Esophagus squamous epithelium (tissue), 5 donors: ENCODE measurements at places on chromosomes 2 and 18. TPM values are rescaled to one million over a fixed set of nuclear protein-coding genes. Genes with fewer than 3 reads are reported as not detected.

RNMT gene
- 8.8 TPM for total RNA-seq

IRS1 gene
- total RNA-seq = 12.1 TPM

- no peak for DNase-seq
- H3K27me3 ChIP-seq = no peaks in the 10 kb centered on the region
- H3K36me3 ChIP-seq = no peaks in the 10 kb centered on the region
- no peak overlapping the region for H3K4me3 ChIP-seq
These were observed 75.4 kb downstream of the CSRNP3 start for GRCh38 chr2:165544897-165545296.

IL36A gene
- total RNA-seq = 54.9 TPM

DNA sequence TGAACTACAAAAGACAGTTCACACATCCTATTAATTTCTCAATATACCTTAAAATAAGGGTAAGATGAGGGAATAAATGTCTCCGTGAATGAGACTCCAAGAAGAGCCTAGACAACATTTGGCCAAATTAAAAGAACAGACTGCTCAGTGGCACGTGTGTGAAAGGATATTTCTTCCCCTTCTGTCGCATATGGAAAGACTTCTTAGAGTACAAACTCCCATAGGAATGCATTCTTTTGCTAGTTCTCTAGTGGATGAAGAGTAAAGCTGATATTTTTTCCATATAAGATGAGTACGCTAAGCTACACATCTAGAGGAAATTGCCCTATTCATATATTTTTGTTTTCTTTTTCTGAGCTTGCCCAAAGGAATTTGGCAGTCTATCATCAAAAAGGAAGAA lies 710.0 kb upstream of the ID2 start:
- no peaks in the 10 kb centered on the region for H3K4me1 ChIP-seq
- no peaks in the 10 kb centered on the region for H3K36me3 ChIP-seq
- no peak overlapping the region for H3K27ac ChIP-seq
- no peaks in the 10 kb centered on the region for H3K27me3 ChIP-seq
- no peak overlapping the region for H3K4me3 ChIP-seq

DNA sequence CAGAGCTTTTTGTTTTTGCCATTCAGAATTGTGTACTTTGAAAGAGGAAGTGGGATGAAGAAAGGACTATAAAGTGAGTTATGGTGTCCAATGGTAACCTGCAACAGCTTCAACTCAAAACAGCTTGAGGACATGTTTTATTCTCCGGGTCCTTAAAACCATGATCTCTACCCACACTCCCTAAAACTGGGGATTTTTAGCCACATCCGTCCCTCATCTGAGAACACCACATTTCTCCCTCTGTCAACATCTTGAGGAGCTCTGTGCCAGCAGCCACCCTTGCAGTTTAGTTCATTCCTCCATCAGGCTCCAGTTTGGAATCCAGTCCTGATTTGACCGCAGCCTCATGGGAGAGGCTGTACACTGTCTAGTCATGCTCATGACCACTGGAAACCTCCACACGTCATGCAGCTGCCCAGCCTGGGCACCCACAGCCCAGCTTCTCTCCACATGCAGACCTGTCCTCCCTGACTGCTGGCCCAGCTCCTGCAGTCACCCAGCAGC lies 62.6 kb downstream of the C18orf63 start:
- H3K4me3 ChIP-seq = no peak overlapping the region
- no peaks in the 10 kb centered on the region for H3K4me1 ChIP-seq
- H3K27me3 ChIP-seq = no peaks in the 10 kb centered on the region
- H3K27ac ChIP-seq = no peak overlapping the region

DNA sequence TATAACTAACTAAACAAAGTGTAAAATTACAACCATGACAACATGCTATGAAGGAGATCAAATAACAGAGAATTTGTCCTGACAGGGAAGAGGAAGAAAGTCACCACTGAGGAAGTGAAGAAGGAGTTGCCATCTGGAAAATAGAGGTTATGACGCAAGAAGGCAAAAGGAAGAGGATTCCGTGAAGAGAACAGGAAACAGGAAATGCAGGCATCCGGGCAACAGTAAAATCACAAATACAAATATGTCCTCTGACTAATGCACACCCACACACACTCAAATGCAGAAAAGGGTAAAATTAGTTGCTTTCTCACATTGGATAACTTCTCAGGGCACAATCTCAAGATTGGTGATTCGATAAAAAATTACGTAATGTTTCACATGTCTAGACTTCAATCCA lies 278.4 kb downstream of the TMX3 start:
- H3K4me3 ChIP-seq = no peak overlapping the region
- no peaks in the 10 kb centered on the region for H3K4me1 ChIP-seq
- no peak for DNase-seq
- H3K36me3 ChIP-seq = no peaks in the 10 kb centered on the region
- H3K27me3 ChIP-seq = no peaks in the 10 kb centered on the region

DNA sequence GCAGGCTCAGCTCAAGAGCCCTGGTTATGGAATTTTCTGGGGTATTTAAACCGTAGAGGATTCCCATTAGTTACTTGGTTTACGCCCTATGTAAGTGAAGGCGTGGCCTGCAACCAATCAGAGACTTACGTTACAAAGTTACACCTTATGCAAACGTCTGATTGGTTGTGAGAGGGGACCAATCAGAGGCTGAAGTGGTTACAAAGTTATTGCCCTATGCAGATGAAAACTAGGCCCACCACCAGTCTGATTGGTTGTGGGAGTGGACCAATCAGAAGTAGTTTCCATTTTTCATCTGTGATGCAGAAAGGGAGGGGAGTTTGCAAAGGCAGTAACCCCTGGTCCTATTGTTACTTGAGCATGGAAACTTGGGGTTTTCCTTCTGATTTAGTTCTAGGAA lies 49.1 kb downstream of the DLGAP1 start:
- no peaks in the 10 kb centered on the region for H3K27me3 ChIP-seq
- H3K4me1 ChIP-seq = no peaks in the 10 kb centered on the region
- no peak overlapping the region for H3K4me3 ChIP-seq
- no peak overlapping the region for H3K27ac ChIP-seq

DNA sequence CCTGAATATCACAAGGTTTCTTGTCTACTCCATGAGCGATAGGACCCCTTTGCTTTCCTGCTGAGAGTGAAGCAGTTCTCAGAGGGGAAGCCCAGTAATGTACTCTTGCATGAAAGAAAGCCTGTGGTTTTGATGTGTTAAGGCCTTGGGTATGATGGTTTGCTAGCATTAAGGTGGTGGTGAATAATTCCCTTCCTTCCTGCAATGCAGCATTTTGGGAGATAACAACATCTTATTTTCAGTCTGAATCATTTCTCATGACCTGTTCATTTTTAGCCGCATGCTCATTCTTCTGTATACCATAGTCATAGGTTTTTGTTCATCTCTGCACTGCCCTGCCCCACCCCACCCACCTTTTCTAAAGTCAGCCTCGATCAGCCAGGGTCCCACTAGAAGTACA lies 66.2 kb downstream of the HNMT start:
- no peak overlapping the region for H3K27ac ChIP-seq
- DNase-seq = no peak
- no peak overlapping the region for H3K4me3 ChIP-seq
- H3K27me3 ChIP-seq = no peaks in the 10 kb centered on the region

- H3K36me3 ChIP-seq = no peaks in the 10 kb centered on the region
- H3K27ac ChIP-seq = no peak overlapping the region
- DNase-seq = no peak
- no peaks in the 10 kb centered on the region for H3K27me3 ChIP-seq
- no peak overlapping the region for H3K4me3 ChIP-seq
These were observed 102.9 kb upstream of the EPB41L3 start for GRCh38 chr18:5646739-5647138.

DNA sequence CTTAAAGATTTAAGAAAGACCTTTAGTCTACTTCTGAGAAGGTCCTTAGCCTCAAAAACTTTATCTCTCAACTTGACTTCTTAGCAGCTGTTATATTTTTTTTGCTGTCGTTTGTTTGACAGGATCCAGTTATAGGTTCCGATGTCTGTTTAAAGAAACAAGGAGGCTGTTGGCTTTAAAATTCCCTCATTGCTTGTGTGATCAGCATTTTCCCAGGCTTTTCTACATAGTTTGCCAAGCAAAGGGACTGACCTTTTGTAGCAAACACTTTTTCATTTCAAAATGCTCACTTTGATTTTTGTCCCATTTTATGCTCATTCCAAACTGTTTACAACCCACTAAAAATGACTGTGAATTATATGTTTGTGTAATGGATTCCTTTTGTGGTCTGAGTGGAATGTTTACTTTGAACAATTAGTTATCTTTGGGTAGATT lies 394.9 kb downstream of the ARHGAP15 start:
- no peak overlapping the region for H3K4me3 ChIP-seq
- H3K27ac ChIP-seq = peak overlapping the region; percentile 38
- H3K36me3 ChIP-seq = no peaks in the 10 kb centered on the region
- H3K27me3 ChIP-seq = no peaks in the 10 kb centered on the region
- DNase-seq = no peak
- H3K4me1 ChIP-seq = no peaks in the 10 kb centered on the region

- H3K27me3 ChIP-seq = no peaks in the 10 kb centered on the region
- H3K36me3 ChIP-seq = no peaks in the 10 kb centered on the region
- no peak for DNase-seq
- no peak overlapping the region for H3K27ac ChIP-seq
These were observed 89.9 kb downstream of the ACSL3 start for GRCh38 chr2:222950638-222951285.

GRCh38 chr2:99032786-99033185 lies 96.8 kb upstream of the CRACDL start:
- DNase-seq = no peak
- H3K27ac ChIP-seq = no peak overlapping the region
- H3K27me3 ChIP-seq = no peaks in the 10 kb centered on the region
- H3K4me1 ChIP-seq = no peaks in the 10 kb centered on the region
- H3K4me3 ChIP-seq = no peak overlapping the region

DNA sequence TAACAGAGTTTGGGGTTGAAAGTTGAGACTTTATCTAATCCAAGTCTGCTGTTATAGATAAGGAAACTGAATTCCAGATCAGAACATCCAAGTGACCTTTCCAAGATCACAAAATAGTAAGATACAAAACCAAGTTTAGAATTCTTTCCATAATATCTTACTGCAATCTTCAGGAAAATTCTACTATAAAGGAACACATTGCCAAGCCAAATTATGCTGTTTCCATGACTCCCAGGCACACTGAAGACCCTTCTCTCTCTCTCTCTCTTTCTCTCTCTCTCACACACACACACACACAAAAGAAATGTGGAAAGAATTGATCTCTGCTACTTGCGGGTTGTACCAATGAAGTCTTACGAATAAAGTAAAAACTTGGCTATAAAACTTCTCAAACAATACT lies 398.4 kb downstream of the METTL4 start:
- no peaks in the 10 kb centered on the region for H3K27me3 ChIP-seq
- H3K4me1 ChIP-seq = no peaks in the 10 kb centered on the region
- no peak overlapping the region for H3K27ac ChIP-seq
- no peaks in the 10 kb centered on the region for H3K36me3 ChIP-seq
- no peak for DNase-seq

- H3K4me3 ChIP-seq = no peak overlapping the region
- no peaks in the 10 kb centered on the region for H3K27me3 ChIP-seq
- no peaks in the 10 kb centered on the region for H3K36me3 ChIP-seq
- H3K27ac ChIP-seq = no peak overlapping the region
These were observed 58.5 kb downstream of the CLHC1 start for GRCh38 chr2:55173438-55174054.

OSBPL1A gene
- total RNA-seq = 10.0 TPM
